ENCODE measurements at places on chromosomes 2 and 18.

GRCh38 chr2:139007130-139007529 is 226.9 kb upstream of the NXPH2 start:
- DNase-seq = no peak

DNA sequence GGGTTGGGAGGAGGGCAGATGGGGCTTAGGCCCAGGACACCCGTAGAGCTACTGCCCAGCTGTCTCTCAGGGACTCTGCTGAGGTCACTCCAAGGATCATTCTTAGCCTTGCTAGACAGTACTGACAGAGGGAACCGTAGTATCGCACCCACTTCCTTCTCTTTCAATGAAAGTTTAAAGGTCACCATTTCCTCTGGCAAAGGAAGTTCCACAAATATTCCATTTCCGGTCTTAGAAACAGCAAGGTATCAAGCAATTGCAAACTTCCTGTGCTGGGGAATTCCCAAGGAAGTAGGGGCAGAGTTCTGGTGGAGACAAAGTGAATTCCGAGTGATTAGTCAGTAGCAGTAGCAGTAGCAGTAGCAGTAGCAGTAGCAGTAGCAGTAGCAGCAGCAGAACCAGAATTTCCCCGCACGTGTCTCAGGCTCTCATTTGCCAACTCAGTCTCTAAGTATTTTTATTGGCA is 24.7 kb downstream of the IL1B start:
- peak; percentile 86 for DNase-seq

DNA sequence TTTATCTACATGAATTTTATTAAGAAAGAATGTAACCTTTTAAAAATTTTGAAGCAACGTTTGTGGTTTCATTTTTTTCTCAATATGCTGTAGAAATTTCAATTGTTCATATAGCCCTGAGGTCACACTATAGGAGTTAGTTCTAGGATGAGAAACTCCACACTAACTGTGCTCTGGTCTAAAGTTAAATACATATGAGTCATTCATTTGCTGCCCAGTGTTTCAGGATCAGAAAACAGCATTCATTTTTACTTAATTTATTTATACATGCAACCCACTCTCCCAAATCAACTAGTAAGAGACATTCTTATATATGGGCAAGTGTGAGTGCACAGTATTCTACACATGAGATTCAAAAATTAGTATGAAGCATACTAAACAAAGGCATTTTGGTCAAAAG is 137.9 kb downstream of the DOCK10 start:
- no peak for DNase-seq

GRCh38 chr18:39604836-39605235 is 2039.2 kb upstream of the CELF4 start:
- DNase-seq = no peak

DNA sequence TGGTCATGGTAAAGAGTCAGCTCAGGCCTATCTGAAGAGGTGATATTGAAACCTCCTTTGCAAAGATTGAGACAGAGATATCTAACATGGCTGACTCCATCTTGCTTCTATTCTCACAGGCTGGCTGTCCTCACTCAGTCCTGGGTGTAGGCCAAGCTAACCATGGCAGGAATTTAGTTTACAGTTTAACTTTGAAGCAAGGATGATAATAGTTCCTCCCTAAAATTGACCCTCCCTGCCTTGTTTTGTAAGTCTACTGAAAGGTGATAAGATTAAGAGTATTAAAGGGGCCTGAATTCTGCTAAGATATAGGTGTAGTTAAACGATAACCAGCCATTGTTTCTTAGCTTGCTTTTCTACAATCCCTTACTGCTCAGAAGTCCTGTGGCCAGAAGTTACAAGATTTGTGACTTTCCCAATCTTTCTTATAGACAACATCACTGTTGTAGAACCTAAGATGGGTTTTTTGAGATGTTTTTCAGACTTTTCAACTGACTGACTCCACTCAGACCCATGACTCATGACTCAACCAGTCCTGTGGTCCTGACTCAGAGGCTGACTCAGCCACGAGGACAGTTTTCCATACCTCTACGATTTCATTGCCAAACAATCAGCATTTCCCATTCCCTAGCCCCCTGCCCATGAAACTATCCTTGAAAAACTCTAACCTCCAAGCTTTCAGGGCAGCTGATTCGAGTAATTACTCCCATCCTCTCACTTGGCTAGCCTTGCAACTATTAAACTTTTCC is 195.7 kb upstream of the SESTD1 start:
- peak; percentile 47 for DNase-seq

- DNase-seq = no peak
These were observed 42.5 kb upstream of the CYRIA start for GRCh38 chr2:16708173-16708572.

- DNase-seq = no peak
These were observed 199.6 kb downstream of the HRH4 start for GRCh38 chr18:24659827-24660720.
